ENCODE measurements at places on chromosomes 2 and 18.

- DNase-seq: peak; percentile 71
Measured at GRCh38 chr2:241877989-241878970, 8.8 kb downstream of the RTP5 start.

DNA sequence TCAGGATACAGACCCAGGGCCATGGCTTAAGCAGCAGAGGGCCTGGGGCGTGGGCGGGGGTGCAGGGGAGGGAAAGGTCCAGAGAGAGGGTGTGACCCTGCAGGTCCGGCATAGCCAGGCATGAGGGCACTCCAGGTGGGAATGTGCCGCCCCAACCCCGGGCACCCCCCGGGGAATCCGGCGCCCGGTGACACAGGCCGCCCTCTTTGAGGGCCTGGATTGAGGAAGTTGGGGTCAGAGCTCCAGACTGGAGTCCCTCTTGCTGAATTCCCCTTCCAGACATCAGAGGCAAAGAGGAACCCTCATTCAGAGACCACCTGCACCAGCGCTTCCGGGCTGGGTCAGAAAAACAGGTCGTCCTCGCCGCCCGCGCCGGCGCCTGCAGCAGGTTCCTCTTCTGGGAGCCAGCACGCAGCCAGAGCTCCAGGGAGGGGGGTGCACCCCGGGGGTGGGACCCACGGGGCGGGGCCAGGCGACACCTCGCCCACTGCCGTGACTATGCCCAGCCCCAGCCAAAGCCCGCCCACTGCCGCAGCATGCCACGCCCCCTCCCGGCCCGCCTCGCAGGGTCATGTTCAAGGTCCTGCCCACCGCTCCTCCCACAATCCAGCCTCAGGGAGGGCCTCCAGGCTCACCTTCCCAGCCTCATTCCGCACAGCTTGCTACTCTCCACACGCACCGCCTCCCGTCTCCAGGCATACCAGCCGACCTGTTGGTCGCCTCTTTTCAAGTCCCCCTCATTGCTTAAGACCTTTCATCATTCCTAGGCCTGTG, 98.3 kb upstream of the ID2 start:
- peak; percentile 70 for DNase-seq

DNA sequence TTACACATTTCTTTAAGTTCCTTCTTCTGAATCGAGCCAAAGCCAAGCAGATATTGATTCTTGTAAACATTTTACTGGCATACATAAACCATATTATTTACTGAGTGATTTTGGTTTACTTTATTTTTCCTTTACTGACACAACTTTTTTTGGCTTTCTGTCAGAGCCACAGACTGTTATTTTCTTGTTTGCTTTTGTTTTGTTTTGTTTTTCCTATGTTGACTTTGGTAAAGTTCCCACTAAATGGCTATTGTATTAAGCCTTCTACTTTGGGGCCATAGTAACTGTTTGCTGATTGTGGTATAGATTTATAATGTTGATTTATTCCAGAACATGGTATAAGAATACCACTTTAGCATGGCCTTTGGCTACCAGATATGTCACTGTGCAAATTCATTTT, 419.4 kb downstream of the DCDC2C start:
- no peak for DNase-seq

DNA sequence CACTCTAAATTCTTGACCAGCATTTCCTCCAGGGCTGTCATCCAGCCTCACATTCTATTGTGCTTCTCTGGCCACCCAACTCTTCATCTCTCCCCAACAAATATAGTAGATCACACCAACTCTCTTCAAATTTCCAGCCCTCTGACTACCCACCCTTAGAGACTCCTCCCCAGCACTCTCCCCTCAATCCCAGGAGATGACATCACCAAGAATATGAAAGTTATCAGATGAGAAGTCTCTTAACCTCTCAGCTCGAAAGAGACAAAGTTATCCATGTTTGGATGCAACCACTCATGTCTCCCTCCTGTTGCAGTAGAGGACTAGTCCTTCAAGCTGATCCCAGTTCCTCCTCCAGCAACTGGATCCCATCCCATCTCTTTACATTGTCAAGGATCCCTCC, 47.1 kb downstream of the LBH start:
- DNase-seq: no peak

- DNase-seq: no peak
Measured at GRCh38 chr2:165149439-165149838, 54.4 kb downstream of the SCN3A start.

DNA sequence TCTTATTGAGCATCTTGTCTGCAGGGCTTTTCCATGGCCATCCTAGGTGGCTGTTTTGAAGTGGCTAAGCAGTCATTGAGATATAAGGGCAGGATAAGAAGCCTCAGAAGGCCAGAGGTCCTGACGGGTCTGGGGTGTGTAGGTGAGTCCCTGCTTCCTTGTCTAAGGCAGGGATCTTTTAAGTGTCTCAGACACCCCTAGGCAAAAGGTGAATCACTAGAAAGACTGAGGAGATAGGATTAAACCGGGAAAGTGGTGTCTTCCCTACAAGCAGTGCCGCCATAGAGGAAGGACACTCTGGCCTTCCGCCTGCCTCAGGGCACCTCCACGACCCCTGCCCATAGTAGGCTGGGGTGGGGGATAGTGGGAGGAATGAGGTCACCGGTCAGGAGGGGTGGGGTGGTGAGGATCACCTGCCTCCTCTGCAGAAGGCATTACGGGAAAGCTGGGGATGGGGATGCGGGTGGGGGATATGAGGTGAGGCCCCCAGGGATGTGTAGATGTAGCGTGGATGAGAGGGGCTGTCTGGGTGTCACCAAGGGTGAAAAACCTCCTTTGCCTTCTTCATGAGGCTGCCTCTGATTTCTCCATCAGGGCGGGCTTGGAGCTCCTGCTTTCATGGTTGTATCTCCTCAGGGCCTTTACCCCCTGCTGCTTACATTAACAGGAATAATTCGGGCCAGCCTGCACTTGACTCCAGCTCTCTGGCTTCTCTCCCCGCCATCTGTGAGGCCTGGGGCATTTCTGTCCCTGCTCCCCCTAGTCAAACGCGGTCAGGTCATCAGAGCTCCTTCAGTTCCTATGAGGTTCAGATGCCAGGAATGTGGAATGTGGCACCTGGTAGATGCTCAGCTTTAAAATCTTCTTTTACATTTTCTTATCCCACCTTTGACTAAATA, 244.0 kb downstream of the DYSF start:
- no peak for DNase-seq

DNA sequence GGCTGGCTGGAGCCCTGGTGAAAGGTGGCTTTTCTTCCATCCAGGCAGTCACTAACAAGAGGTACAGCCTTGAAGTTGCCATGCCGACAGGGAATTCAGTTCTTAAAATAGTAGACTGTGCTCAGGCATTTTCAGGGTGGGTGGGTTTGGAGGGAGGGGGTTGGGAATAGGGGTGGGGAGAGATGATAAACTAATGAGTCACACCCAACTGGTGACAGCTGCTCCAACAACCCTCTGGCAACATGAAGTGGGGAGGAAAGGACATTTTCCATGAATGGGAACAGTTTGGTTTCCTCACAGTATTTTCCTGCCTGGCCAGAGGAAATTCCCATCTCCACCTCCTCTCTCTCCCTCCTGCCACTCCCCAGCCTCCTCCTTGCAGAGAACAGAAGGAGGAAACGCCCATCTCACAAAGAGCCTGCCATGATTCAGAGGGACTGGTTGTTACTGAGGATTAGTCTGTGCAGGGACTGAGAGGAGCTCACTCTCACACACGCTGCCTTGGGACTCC, 113.0 kb upstream of the SLC1A4 start:
- no peak for DNase-seq

DNA sequence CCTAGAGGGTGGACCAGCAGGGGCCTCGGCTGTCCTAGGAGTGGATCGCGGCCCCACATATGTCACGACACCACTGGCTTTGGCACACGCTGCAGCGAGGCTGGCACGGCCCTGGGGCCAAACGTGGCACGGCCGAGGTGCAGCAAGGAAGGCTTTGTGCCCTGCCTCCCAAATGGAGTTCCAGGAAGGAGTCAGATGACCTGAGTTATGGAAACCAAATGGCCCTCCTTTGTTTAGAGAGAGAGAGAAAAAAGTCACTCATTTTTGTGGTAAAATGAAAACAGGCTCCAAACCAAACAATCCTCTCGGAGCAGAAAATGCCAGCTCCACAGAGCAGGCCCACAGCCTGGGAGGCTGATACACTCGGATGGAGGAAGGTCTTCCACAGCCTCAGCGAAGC, 105.6 kb downstream of the ANTXR1 start:
- no peak for DNase-seq

- no peak for DNase-seq
Measured at GRCh38 chr2:25690058-25690457, 16.7 kb upstream of the DTNB start.

GRCh38 chr2:205060269-205060668, 515.0 kb downstream of the PARD3B start:
- no peak for DNase-seq

DNA sequence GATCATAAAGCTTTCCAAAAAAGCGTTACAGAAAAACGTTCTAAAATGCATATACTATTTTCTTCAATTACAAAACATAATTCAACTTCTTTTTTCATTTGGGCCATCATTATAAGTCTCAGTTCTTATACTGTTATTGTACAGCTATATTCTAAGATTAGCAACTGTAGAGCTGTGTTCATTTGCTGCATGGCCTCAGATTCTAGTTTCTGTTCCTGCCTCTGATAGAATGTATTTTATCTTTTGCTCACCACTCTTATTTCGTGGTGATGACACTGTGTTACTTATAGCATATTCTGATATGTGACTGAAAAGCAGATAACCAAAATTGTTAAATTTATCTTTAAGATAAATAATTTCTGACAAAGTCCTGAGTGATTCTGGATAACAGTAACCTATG, 67.2 kb downstream of the PTRHD1 start:
- no peak for DNase-seq

- no peak for DNase-seq
Measured at GRCh38 chr2:43086451-43087221, 139.8 kb downstream of the ZFP36L2 start.

DNA sequence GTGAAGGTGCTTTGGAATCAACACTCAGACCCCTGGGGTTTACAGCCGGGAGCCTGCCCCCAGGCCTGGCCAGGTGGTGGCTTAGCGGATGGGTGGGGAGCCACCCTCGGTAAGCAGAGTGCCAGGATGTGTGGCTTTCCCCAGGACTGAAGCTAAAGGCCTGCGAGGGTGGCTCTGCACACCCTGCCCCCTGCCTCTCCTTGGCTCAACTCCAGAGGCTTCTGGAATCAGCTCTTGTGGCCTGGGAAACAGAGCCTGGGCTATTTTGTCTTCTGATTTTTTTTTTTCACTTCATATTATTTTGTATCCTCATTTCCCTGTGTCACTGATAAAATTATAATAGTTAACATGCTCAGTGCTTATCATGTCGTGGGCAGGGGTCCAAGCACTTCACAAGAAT, 79.8 kb downstream of the RHOB start:
- no peak for DNase-seq

DNA sequence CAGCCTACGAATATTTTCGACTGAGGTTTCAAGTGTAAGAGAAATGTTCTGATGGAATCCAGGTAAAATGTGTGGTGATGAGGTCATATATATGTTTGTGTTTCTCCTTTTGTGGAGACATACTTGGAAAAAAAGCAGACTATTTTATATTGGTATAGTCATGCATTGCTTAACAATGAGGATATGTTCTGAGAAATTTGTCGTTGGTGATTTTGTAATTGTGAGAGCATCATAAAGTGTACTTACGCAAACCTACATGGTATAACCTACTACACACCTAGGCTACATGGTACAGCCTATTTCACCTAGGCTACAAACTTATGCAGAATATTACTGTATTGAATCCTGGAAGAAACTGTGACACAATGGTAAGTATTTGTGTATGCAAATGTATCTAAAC, 1849.9 kb upstream of the CELF4 start:
- no peak for DNase-seq

DNA sequence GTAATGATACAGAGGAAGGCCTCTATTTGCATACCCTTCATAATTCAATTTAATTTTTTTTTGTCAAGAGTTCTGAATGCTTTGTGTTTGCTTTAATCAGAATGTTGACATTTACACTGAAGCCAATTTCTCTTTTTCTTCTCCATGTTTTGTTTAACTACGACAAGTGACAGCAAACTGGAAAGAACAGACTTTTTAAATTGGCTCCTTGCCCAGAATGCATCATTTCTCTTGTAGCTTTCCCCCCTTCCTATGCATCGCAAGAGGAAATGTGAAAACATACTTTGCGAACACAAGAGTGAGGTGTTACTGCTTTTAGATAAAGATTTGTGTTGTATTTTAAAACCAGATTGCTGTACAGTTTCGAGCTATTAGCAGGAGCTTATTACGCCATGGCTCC, 955.2 kb upstream of the CELF4 start:
- DNase-seq: no peak

GRCh38 chr2:215171151-215171550, 32.7 kb upstream of the ABCA12 start:
- no peak for DNase-seq

DNA sequence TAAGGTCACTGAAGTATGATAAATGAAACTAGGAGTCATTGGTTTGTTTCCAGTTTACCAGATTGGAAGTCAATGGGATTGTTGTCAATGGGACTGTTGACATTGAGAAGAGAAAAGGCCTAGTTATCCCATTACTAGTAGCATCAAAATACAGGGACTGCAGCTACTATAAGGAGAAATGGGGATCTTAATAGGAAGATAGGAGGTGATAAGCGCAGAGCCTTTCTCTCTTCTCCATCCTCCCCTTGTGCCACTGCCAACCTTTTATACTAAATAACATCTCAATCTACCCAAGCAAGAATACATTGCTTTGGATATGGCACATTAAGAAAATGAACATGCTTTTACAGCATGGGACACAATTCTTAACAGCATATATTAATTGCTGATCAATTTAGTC, 10.5 kb upstream of the BBS5 start:
- DNase-seq: no peak

DNA sequence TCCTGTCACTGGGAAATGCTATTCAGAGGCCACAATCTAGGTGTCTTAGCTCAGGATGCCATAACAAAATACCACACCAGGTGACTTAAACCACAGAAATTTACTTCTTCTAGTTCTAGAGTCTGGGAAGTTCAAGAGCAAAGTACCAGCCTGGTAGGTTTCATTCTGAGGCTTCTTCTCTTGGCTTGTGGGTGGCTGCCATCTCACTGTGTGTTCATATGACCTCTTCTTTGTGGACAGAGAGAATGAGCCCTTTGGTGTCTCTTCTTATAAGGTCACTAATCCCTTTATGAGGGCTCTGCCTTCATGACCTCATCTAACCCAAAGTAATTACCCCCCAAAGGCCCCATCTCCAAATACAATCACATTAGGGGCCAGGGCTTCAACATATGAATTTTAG, 57.3 kb downstream of the RHOB start:
- DNase-seq: no peak

- no peak for DNase-seq
Measured at GRCh38 chr2:196170606-196171247, 651 bp downstream of the STK17B start.

DNA sequence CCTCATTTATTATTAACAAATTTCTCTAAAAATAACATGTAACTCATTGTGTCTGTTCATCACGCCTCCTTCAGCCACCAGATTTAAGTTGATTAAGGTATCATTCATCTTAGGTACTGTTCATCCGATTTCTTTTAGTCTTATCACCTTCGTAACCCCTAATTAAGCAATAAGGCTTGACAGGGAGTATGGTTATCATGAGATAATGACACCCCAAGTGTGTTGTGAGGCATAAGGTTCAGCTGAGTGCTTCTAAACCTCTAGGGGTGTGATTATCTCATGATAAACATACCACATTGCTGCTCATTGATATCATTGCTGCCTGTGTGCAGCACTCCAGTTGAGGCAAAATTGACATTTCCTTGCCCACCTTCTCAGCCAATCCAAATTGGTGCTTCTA, 158.9 kb upstream of the BOD1L2 start:
- no peak for DNase-seq

- DNase-seq: no peak
Measured at GRCh38 chr2:233489666-233490065, 76.9 kb downstream of the USP40 start.

Data from stimulated activated CD4-positive, alpha-beta T cell treated with anti-CD3 and anti-CD28 coated beads, Interleukin-15, amount 100 ng/mL, for 1 hour (primary cell).